ENCODE measurements at places on chromosomes 12 and 14.

DNA sequence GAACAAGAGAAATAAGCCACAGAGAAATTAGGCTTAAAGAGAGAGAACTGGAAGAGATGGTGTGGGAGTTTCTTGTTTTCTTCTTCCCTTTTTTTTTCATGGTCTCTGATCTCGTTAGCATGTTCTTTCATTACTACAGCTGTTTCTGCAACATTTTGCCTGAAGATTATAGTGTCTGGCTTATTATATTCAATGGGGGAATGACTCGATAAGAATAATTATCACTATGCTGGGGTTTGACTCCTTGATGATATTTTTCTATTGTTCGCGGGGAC, 70.0 kb downstream of the TMEM132C start:
- no peak for DNase-seq

GRCh38 chr12:42587601-42588523, 1.7 kb downstream of the PRICKLE1 start:
- DNase-seq = no peak

DNA sequence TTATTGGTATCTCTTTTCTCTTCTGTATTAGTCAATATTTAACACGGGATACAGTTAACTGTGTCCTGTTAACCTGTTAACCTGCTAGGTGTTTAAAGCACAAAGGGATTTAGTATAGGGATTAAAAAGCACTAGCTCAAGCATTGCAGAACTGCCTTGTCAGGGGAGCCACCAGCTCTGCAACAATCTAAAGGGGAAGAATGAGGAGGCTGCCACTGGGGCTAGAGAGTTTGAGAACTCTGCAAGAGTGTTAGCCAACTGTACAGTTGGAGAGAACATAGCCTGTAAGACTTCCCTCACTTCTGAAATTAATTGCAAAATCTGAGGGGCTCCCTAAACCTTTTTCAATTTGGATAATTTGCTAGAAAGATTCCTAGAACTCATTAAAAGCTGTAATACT, 6.5 kb upstream of the VRK1 start:
- DNase-seq = no peak

DNA sequence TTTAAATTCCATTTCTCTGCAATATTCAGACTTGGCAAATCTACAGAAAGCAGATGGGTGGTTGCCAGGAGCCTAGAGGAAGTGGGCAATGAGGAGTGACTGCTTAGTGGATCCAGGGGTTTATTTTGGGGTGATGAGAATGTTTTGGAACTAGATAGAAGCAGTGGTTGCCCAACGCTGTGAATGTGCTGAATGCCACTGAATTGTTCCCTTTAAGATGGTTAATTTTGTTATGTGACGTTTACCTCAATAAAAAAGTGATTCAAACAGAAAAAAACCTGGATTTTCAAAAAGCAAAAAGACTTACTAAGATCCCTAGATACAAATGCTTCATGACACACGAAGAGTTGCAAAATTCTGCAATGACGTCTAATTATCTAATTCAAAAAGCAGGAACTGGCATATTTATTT, 34.2 kb downstream of the DAO start:
- no peak for DNase-seq

- DNase-seq = no peak
Observed at GRCh38 chr12:114846771-114847170, 162.8 kb upstream of the TBX3 start.

GRCh38 chr14:71341156-71341555, 433.9 kb downstream of the PCNX1 start:
- DNase-seq = no peak

- DNase-seq = no peak
Observed at GRCh38 chr12:83065562-83065961, 378.9 kb downstream of the TMTC2 start.

DNA sequence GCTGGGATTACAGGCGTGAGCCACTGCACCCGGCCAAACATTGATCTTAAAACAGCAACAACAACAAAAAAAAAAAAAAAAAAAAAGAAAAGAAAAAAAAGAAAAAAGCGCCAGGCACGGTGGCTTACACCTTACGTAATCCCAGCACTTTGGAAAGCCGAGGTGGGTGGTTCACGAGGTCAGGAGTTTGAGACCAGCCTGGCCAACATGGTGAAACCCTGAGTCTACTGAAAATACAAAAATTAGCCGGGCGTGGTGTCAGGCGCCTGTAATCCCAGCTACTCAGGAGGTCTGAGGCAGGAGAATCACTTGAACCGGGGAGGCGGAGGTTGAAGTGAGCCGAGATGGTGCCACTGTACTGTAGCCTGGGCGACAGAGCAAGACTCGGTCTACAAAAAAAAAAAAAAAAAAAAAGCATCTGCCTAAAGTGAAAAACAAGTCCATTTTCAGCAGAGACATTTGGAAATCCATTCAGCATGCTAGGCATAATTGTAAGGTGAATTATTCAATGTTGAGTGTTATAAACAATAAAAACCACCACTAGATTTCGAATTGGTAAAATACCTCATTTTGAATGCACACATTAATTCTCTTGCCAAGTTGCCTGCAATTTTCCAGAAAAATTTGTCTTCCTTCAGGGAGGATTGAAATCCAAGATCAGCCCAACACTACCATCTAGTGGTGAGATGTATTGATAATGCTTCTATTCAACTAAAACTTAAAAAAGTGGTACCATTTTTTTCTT, 8.0 kb upstream of the CERS5 start:
- no peak for DNase-seq

DNA sequence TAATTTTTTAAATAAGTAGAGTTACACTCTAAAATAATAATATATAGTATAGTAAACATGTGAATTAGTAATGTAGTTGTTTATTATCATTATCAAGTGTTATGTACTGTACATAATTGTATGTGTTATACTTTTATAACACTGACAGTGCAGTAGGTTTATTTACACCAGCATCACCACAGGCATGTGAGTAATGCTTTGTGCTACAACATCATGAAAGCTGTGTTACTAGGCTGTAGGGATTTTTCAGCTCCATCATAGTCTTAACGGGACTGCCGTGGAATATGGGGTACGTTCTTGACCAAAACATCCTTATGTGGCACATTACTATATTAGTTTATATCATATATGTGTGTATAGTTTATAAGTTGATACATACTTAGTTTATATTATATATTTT, 8.6 kb downstream of the FNTB start:
- DNase-seq = no peak

DNA sequence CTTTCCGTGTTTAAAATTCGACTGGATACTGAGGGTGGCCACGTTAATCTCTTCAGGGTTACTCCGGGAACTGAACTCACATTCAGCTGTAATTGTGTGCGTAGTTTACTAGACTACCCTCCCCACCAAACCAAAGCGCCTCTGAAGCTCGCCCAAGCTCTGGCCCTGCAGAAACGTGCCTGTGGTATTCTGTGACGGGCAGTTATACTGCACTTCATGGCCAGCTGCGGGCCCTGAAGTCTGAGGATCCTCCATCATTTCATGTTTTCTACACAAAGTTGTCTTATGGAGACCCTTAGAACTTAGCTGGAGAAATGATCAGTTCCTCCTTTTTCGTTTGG, 688 bp downstream of the ZNF26 start:
- DNase-seq = no peak

GRCh38 chr14:22886500-22887259, 3.7 kb downstream of the REM2 start:
- DNase-seq = peak; percentile 59

GRCh38 chr12:96493106-96493505, 3.7 kb downstream of the CFAP54 start:
- no peak for DNase-seq

DNA sequence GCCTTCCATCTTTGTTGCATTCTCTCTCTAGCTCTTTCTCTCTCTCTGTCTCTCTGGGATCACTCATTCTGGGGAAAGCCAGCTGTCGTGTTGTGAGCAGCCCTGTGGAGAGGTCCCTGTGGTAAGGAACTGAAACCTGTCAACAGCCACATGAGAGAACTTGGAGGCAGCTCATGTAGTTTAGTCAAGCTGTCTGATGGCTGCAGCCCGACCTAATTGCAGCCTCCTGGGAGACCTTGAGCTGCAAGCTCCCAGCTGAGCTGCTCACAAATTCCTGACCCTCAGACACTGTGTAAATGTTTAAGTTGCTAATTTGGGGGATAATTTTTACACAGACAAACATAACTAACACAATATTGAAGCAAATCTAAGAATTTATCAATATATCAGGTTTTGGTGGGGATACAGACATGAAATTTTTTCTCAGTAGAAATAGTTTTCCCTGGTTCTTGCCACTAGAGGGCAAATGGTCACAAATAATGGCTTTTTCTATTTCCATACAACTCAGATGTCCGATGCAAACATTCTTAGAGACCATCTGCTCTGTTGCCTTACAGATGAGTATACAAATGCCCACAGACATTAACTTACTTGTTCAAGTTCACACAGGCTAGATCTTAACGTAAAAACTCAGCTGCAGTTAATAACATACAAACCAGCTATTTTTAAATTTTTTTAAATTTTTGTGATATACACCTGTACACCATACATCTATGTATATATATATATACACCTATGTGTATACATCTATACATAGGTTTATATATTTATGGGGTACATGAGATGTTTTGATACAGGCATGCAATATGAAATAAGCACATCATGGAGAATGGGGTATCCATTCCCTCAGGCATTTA, 15.5 kb upstream of the KRR1 start:
- peak; percentile 3 for DNase-seq

- no peak for DNase-seq
Observed at GRCh38 chr12:29066011-29066588, 83.0 kb upstream of the FAR2 start.

DNA sequence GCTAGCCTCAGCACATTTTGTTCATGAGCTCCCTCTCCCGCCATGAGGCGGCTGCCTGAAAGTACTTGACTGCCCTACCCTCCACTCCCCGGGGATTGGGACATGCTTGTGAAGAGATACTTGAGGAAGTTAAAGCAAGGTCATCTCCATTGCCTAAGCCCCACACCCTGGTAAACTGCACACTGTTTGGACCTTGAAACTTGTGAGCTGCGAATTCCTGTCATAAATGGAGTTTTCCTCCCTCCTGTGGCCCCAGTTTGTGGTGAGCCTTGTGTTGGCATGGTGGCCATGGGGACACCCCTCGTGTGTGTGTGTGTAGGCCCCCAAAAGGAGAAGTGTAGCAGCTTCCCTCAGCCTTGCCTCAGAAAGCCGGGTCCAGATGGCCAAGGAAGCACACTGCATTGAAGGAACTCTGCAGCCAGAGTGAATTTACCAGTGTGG, 395.5 kb downstream of the ZFP36L1 start:
- DNase-seq = no peak

GRCh38 chr14:92556863-92557543, 43.4 kb downstream of the RIN3 start:
- no peak for DNase-seq

DNA sequence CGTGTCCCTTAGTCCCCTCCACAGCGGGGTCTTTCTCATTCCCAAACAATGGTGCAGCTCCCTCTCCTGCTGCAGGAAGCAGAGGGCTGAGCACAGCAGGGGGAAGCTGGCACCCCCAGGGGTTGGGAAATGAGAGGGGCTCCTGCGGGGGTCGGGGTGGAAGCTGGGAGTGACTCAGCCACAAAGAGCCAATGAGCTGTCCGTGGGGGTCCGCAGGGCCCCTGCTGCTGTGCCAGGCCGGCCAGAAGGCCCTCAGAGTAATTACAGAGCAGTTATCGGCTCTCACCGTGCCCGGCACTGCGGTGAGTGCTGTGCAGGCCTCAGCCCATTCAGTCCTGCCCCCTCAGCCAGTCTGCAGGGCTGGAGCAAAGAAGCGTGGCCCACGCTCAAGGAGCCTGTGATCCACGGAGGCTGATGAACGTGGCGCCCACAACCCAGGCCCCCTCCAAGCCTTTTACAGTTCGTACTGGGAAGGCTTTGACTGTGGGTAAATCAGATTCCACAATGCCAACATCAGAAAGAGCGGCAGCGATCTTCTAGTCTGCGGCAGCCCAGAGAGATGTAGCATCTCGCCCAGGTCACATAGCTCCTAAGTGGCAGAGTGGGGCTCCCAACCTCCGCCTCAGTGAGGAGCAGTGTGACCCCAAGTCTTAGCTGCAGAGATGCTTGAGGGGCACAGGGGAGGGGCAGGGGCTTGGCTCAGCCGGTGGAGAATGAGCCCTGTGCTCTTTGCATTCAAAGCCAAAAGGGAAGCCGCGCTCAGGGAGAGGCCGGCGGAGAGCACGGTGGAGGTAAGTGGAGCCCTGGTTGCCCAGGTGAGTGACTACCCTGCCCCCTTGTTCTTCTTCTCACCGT, 43.4 kb downstream of the SLC6A12 start:
- no peak for DNase-seq

DNA sequence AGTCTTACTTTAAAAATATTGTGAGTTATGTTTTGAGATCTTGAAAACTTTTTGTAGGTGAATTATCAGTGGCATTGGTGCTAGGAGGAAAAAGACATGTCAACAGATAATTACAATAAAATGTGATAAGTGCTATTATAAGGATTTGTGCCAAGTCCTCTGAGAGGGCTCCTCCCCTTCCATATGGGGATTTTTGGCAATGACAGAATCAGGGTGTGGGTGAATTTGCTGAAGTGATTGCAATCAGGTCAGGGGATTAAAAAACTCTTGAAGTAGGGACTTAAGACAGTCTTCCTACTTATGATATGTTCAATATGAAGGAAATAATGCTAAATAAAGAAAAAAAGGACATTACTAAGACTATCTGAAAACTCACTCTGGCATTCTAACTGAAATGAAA, 122.5 kb downstream of the SLC15A5 start:
- DNase-seq = no peak

DNA sequence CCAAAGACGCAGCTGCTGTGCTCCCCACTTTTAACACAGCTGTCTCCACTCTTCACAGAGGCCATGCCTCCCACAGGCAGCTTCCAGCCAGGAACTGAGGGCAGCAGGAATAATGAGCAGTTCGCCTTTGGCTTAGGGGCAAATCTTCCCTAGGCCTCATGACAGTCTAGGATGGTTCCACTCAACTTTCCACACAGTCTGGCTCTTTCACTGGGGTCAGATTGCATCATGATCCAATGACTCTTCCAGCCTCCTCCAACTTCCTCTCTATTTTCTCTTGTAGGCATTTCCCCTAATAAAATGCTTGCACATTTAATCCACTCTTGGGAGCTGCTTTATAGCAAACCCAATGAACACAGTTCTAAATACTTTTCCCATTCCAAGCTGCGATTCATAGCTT, 271.6 kb upstream of the ATP2B1 start:
- no peak for DNase-seq

DNA sequence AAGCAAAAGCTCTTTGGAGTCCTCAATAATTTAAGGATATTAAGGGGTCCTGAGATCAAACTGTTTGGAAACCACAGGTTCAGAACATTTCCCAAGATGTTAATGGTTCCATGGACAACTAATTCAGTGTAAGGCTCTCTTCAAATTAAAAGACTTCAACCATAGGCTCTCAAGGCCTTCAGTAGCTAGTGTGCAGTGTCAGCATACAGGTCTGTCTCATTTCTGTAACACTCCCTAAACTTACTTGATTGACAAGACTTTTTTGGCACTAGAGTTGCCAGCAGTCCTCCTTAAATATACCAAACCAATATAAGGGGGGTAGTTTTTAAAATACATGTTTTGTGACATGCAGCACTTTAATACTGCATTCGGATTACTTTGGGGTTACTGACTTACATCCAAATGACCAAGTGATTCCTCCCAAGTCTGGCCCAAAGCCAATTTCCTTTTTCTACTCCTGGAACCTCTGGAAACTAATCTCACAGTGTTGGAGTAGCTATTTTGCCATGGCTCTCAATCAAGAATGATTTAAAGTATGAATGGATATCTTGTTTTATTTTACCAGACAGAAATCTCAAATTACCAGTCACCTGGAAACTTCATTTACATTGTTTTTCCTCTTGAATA, 22.7 kb downstream of the CSRP2 start:
- no peak for DNase-seq

Data from stimulated activated CD8-positive, alpha-beta memory T cell treated with anti-CD3 and anti-CD28 coated beads, Interleukin-2, amount 100 ng/mL, for 48 hours (primary cell).